ENCODE measurements at places on chromosomes 7 and 10.

DNA sequence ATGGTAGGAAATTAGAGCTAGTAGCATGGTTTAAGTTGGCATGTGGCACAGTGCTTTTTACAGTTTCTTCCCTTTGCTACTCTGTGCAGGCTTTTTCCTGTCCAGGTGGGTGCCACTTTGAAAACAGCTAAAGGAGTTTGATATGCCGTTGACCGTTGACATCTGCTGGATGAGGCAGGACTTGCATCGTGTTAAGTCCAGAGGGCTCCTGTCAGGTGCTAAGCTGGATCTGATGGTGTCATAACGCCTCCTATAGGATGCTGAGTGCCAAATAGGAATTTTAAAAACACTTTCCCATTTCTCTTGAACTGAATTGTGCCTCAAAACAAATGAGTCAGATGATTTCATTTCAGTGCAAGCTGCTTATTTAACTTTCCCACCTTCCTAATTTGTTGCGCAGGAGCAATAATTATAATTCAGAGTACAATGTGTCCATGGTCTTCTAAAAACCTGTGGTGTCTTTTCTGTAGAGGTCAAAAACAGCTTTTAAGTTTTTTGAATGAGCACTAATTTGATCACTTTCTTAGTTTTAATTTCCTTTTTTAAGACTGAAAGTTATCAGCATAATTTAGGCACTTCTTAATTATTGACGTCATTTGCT lies 178.3 kb downstream of the CDCA7L start:
- DNase-seq: peak; percentile 8

GRCh38 chr10:97564776-97565175 lies 7.8 kb upstream of the ANKRD2 start:
- no peak for DNase-seq

GRCh38 chr7:36265680-36266079 lies 112.6 kb downstream of the EEPD1 start:
- DNase-seq: no peak

DNA sequence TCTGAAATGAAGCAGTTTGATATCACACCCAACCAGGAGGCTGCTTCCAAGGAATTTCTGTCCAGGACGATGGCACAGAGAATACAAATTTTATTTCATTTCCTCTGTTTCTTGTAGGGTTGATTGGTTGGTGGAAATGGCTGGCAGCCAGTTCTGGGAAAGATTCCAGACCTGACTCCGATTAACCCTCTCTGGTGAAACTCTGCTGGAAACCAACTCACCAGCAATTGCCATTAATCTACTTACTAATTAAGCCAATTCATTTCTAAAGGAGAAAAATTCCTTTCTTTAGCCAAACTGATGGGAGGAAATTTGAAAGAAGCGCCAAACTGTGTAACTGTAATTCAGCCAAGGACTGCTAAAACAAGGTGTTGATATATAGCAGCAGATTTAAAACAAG lies 10.7 kb downstream of the PTF1A start:
- no peak for DNase-seq

DNA sequence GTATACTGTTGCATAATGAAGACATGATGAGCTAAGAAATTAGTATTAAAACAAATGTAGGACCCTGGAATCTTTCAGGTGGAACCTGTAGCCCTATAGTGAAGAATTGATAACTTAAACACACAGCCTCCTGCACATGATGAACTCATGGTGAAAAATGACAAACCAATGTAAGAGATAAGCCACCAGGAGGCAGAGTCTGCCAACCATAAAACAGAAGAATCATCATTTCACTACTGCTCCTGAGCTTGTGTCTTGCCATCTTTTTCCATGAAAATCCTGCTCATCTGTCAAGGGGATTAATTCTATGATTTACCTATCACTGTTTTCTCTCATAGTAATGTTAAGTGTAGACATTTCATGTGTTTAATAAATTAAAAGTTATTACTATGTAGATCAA lies 363.9 kb downstream of the MALRD1 start:
- no peak for DNase-seq

DNA sequence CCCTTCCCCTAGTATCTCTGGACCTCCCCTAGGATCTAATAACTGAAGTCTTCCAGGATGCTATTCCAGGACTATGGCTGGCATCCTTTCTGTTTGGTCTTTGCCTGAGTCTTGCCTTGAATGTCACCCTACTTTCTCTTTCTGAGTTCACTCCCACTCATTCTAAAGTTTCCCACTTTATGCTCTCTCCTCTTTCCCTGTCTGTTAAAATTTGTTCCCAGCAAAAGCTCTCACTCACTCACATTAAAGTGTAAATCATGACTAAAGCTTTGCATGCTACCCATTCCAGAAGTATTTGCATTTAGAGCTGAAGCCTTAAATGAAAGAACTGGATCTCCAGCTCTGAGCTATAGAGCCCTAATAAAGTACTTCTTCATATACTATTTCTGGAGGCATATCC lies 42.1 kb upstream of the RAPGEF5 start:
- no peak for DNase-seq

- DNase-seq: no peak
Measured at GRCh38 chr7:75534727-75535307, 42.7 kb downstream of the SPDYE5 start.

DNA sequence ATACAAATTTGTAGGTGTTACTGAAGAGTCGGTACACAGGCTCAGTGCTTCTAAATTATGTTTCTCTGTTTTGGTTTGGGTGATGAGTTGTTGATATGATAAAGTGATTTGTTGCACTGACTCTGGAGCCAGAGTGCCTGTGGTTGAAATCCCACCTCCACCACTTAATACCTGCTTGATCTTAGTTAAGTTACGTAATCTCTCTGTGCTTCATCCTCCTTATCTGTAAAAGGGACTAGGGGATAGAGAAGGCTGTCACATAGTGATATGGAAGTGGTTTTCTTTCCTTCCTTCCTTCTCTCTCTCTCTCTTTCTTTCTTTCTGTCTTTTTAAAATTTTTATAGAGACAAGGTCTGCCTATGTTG lies 664 bp upstream of the HPS6 start:
- DNase-seq: no peak

GRCh38 chr7:148700661-148701064 lies 2.0 kb downstream of the CUL1 start:
- DNase-seq: peak; percentile 64

DNA sequence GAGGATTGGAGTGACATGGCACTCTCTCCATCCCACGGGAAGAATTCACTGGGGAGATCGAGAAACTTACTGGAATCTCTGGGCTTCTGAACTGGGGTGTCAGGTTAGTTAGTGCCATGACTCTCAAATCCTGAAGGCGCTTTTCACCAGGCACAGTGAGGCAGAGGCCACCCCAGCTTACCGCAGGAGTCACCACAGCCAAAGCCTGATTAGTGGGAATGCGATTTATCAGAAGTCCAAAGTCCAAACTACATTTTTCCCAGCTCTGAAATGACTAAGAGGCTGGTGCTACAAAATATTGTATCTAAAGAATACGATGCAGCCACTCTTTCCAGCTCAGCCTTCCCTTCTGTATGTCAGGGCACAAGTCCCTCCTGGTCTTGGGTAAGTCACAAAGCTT lies 334.8 kb upstream of the SHH start:
- no peak for DNase-seq

- DNase-seq: no peak
Measured at GRCh38 chr10:42989481-42989921, 87.4 kb upstream of the RET start.

GRCh38 chr10:75773231-75773780 lies 341.9 kb downstream of the LRMDA start:
- DNase-seq: no peak

DNA sequence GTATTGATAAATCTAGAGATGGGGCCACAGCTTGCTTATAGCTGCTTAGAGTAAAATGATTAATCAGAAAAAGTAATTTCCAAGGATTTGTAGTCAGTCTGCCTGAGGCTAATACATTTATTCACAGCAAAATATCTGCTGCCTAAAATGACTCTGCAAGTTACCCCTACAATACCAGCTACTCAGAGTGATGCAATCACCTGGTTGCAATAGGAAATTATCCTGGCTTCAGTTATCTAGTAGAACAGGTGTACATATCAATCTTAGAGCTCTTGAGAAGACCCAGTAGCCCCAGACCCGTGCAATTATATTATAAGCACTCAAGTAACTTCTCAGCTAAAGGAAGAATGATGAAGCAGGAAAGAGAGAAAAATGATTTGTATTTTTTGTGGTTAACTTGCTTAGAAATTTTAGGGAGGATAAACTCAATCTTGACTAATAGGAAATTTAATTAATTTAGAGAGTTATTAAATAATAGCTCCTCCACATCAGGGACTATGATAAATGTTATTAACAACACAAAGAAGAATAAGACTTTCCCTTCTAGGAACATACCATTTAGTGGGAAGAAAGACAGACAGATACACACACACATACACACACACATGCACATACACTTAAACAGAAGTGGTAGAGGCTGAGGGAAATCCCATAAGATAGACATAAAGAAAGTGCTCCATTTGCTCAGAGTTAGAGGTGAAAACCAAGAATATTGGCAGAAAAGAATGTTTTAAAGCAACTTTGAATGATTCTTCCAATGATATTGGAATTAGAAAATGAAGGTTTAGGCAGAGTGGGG lies 140.4 kb upstream of the PRSS1 start:
- DNase-seq: no peak

GRCh38 chr10:88682491-88682890 lies 18.2 kb downstream of the LIPF start:
- no peak for DNase-seq

- DNase-seq: no peak
Measured at GRCh38 chr7:46129831-46130230, 208.8 kb upstream of the IGFBP3 start.

DNA sequence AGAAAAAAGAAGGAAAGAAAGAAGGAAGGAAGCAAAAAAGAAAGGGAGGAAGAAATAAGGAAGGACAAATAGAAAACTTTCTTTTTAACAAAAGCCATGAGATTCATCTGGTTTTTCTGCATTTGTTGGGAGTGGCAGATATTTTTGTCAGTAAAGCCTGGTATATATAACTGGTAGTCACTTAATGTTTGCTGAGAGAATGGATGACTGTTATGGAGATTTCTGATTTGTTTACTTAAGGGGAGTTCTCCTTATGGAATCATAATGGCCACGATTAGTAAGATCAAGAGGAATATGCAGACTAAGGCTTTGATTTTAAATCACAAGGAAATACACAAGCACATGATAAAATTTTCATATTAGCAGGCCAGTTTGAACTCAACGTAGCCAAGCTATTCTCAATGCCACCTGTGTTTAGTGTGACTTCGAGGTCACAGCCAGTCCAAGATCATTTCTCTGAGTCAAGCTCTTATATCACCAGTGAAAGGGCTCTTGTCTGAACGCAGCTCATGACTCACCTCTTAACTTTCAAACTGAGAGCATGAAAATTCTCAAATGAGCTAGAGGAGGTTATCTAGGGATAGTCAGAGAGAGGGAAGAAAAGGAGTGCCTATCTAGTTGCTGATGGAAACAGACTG lies 445.1 kb upstream of the ZMIZ1 start:
- no peak for DNase-seq

DNA sequence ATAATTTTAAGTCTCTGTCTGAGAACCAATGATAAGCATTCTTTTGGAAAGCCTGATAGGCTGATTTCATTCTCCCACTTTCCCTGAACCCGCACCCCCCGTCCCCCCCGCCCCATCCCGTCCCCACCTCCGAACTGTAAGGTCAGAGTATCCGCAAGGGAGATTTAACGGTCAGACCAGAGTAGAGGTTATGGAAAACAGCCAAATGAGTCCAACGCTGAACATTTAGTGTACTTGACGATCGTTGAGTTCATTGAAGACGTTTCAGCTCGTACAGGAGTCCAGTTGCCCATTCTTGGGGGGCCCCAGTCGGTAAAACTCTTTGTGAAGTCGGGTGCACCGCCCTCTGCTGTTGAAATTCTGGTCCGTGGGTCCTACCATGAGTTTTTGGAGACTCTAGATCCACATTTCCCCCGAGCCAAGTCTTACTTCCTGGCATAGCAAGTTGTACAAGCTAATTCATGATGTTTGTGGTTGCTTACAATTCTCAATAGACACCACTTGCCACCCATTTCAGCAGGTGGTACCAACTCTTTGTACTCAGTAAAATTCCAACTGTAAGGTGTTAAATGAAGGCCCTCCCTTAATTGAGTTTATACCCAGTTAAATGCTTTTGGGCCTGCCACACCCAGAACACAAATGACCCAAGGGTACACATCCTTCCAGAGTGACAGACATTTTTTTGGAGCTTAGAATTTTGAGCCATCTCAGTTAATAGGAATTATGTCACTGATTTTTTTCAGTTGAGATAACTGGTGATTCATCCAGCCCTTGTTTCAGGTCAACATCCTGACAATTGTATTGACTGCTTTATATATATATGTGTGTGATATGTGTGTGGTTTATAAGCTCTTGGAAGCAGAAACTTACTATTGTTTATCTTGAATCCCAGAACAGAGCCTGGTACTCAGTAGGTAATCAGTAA lies 1.2 kb downstream of the MARCHF5 start:
- DNase-seq: peak; percentile 42

GRCh38 chr7:17502213-17503060 lies 204.0 kb downstream of the AHR start:
- DNase-seq: no peak

GRCh38 chr7:22662556-22663356 lies 64.2 kb upstream of the IL6 start:
- no peak for DNase-seq

DNA sequence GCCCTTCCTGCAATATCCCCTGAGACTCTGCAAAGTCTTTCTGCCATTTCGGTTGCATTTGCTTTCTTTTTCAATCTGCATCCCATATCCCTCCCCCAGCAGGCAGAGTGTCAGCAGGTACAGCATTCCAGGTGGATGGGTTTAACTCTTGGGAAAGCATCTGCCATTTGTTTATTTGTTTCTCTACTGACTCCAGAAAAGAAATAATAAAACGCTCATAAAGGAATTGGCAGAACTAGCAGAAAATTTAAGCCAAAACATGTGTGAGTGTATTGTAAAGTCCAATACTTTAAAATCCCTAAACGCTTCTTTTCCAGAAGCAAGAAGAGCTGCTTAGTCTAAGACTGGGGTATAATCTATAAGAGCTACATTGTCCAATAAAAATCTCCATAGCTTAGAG lies 393.8 kb downstream of the TNS3 start:
- no peak for DNase-seq

GRCh38 chr10:70335246-70335613 lies 47.2 kb downstream of the LRRC20 start:
- DNase-seq: no peak

GRCh38 chr7:94398841-94399240 lies 4.1 kb downstream of the COL1A2 start:
- no peak for DNase-seq

DNA sequence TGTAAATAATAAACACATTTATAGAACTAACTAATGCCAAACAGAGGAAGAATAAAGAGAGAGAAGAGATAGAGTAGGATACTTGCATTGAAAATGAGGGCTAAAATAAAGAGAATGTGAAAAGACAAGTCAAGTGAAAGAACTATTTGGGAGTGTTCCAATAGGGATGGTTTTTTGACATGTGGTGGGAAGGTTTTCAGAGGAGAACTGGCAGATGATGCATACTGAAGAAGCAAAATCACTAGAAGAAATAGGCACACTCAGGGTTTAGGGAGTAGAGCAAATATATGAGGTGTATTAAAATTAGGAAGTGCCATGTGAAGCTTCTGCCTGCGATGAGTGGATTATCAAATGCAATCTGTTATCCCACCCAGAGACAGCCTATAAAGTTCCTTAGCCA lies 744.8 kb downstream of the REEP3 start:
- no peak for DNase-seq

- DNase-seq: no peak
Measured at GRCh38 chr7:69208848-69209247, 389.4 kb upstream of the AUTS2 start.
